ENCODE measurements at places on chromosomes 7 and 10. TPM values are rescaled to one million over a fixed set of nuclear protein-coding genes. Genes with fewer than 3 reads are reported as not detected.

- DNase-seq = no peak
- no peak overlapping the region for H3K27ac ChIP-seq
- no peaks in the 10 kb centered on the region for H3K27me3 ChIP-seq
- H3K4me1 ChIP-seq = peaks cover 15% of the 10 kb centered on the region
- peak overlapping the region; percentile 76 for H3K4me3 ChIP-seq
Measured at GRCh38 chr10:122981066-122981464, 864 bp downstream of the PSTK start.

DNA sequence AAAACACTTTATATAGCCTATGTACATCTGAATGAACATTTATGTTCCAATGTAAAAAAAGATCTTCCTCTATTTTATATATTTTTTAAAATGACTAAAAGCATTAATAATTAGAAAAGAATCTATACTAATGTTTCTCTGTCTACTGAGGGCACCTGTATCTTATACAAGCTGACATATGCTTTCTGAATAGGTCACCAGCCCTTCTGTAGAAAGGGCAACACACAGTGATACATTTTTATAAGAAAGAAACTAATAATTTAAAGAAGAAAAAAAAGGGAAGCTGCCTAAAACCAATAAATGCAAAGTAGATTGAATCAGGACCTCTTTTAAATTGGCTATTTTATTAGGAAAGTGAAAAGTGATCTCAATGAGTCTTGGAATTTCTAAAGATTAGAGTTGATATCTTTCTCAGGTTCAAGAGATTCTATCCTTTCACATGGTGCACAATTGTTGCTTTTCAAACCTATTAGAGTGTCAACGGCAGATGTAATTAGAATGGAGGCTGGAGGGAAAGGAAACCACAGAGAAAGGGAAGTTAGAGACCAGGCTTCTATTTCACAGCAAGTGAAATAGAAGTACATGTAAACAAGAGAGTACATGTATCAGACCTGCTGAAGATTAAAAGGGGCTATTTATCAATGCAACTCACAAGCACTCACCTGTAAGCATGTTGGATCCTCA is 6.3 kb downstream of the MTPN start:
- no peak overlapping the region for H3K4me3 ChIP-seq
- no peaks in the 10 kb centered on the region for H3K36me3 ChIP-seq
- peaks cover 57% of the 10 kb centered on the region for H3K4me1 ChIP-seq
- H3K27ac ChIP-seq = no peak overlapping the region
- no peaks in the 10 kb centered on the region for H3K27me3 ChIP-seq

- H3K4me1 ChIP-seq = peaks cover 25% of the 10 kb centered on the region
- H3K27me3 ChIP-seq = no peaks in the 10 kb centered on the region
- H3K36me3 ChIP-seq = no peaks in the 10 kb centered on the region
- no peak overlapping the region for H3K4me3 ChIP-seq
Measured at GRCh38 chr7:114823290-114823689, 98.6 kb upstream of the MDFIC start.

- H3K27ac ChIP-seq = no peak overlapping the region
- DNase-seq = no peak
- H3K4me3 ChIP-seq = no peak overlapping the region
- no peaks in the 10 kb centered on the region for H3K27me3 ChIP-seq
- H3K4me1 ChIP-seq = peaks cover 8% of the 10 kb centered on the region
- no peaks in the 10 kb centered on the region for H3K36me3 ChIP-seq
Measured at GRCh38 chr7:97868788-97869187, 3.4 kb downstream of the ASNS start.

DNA sequence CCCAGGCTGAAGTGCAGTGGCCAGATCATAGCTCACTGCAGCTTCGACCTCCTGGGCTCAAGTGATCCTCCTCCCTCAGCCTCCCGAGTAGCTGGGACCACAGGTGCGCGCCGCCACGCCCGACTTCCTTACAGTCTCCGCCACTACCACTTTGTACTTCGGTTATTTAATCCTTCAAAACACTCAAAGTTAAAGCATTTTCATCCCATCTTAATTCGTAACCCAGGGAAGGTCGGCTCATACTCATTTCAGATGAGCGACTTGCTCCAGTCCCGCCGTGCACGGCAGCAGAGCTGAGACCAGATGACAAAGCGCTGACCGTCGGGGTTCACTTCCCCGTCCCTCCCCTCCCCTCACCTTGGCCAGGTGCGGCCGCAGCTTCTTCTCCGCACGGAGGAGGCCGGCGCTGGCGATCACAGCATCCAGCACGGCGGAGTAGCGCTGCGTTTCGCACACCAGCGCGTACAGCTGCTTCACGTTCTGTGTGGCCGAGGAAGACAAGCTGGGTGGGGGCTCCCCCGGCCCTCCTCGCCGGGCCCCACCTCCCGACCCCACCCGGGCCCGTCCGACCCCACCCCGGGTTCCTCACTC is 457 bp downstream of the NSUN5 start:
- peaks cover 19% of the 10 kb centered on the region for H3K4me1 ChIP-seq
- DNase-seq = no peak
- H3K27me3 ChIP-seq = no peaks in the 10 kb centered on the region
- H3K4me3 ChIP-seq = peak overlapping the region; percentile 86
- peaks cover 15% of the 10 kb centered on the region for H3K36me3 ChIP-seq

DNA sequence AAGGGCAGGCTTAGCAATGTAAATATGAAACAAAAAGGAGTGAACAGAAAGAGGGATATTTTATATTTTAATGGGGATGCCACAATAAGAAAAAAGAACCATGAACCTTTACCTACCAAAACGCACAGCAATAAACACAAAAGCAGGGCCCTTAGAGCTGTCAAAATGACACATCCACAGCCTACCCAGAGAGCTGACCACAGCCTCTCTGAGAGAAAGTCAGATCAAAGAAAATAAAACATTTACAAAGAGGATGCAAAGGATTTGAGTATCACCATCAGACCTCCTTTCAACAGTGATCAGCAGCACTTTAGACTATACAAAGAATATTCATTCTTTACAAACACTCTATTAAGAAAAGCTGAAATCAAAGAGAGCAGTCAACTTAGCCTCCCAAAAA is 52.9 kb downstream of the ERCC6 start:
- no peak overlapping the region for H3K27ac ChIP-seq
- H3K27me3 ChIP-seq = no peaks in the 10 kb centered on the region
- H3K4me1 ChIP-seq = no peaks in the 10 kb centered on the region

DNA sequence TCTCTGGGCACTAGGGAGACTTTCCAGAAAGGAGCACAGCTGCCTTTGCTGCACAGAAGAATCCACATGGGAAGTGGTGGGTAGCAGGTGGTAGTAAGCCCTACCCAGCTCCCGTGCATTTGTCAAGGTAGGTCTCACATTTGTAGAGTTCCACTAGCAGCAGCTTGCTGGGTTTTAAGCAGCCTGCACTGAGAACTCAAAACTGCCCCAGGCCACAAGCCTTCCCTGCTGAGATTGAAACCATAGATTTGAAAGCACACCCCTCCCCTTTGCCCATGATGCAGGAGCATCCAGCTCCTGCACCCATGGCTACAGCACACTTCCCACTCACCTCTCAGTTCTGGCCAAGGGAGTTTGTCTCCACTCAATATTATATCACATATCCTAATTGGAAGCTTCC is 604.5 kb upstream of the STEAP1 start:
- DNase-seq = no peak
- H3K4me3 ChIP-seq = no peak overlapping the region
- H3K36me3 ChIP-seq = no peaks in the 10 kb centered on the region
- no peaks in the 10 kb centered on the region for H3K27me3 ChIP-seq

GRCh38 chr7:6231184-6231583 is 41.2 kb downstream of the CYTH3 start:
- no peaks in the 10 kb centered on the region for H3K27me3 ChIP-seq
- H3K4me3 ChIP-seq = no peak overlapping the region
- H3K4me1 ChIP-seq = peaks cover 51% of the 10 kb centered on the region
- DNase-seq = no peak

DNA sequence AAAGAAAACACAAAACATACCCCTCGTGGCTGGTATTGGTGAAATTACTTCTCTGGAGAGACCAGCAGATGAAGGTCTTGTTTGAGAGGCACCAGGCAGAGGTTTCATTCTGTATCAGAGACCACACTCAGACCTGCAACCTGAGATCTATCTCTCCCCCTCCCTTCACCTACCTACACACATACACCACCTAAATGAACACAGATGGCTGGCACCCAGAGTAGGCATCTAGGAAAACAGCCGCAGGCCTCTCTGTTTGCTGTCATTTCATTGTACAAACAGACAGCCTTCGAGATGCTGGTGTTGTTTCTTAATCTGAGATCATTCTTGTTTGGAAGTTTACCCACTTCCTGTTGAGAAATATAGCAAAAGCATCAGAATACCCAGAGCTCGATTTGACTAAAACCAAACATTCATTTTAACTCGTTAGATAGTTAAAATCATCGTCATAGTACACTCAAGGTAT is 173.9 kb upstream of the SLC25A13 start:
- no peak for DNase-seq
- no peaks in the 10 kb centered on the region for H3K4me1 ChIP-seq
- H3K27me3 ChIP-seq = no peaks in the 10 kb centered on the region

DNA sequence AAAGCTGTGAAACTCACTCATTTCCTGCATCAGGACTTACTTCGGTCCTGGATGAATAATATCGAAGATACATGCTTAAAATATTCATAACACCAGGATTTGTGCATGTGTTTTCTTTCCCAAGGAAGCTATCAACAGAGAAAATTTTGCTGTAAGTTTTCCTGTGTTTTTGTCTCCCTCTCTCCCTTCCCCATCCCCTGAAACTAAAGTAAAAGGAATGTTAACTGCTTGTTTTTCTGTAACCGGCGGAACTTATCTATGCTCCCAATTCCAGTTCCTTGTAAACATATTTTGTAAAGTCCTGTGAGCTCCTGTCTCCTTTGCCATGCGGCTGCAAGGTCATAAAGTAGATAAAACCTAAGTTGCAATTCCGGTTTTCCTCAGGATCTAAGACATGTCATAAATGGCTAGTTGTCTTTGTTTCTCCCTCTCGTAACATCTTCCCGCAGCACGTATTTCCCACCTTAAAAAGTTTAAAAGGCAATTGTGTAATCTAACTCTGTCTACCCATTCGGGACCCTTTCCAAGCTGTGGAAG is 79.0 kb upstream of the POM121L12 start:
- H3K27me3 ChIP-seq = no peaks in the 10 kb centered on the region
- H3K4me1 ChIP-seq = peaks cover 7% of the 10 kb centered on the region
- H3K27ac ChIP-seq = peak overlapping the region; percentile 20
- DNase-seq = no peak
- no peaks in the 10 kb centered on the region for H3K36me3 ChIP-seq

DNA sequence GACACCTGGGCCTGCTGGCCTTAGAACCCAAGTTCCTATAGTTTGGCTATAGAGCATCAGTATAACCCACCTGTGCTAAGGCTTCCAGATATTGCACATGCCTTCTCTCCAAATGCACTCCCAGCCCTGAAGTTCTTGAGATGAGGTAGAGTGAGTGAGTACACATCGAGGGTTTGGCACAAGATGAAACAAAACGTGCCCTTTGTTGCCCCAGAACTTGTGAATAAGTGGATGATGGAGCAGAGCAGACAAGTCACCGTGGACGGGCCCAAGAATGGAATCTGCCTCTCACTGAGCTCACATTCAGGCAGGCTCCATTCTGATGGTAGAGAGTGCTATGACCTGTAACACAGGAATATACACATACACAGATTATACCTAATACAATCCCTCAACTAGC is 73.0 kb upstream of the STK17A start:
- H3K4me1 ChIP-seq = no peaks in the 10 kb centered on the region
- no peaks in the 10 kb centered on the region for H3K36me3 ChIP-seq
- H3K4me3 ChIP-seq = no peak overlapping the region
- no peak for DNase-seq
- H3K27ac ChIP-seq = no peak overlapping the region

GRCh38 chr7:129786825-129787563 is 165.8 kb downstream of the UBE2H start:
- H3K27me3 ChIP-seq = peaks cover 19% of the 10 kb centered on the region
- peaks cover 43% of the 10 kb centered on the region for H3K4me1 ChIP-seq
- H3K27ac ChIP-seq = no peak overlapping the region

- no peaks in the 10 kb centered on the region for H3K27me3 ChIP-seq
- no peaks in the 10 kb centered on the region for H3K4me1 ChIP-seq
- H3K4me3 ChIP-seq = no peak overlapping the region
Measured at GRCh38 chr7:207418-208129, 15.2 kb downstream of the FAM20C start.

- DNase-seq = no peak
- H3K27ac ChIP-seq = peak overlapping the region; percentile 71
- peaks cover 100% of the 10 kb centered on the region for H3K4me1 ChIP-seq
- H3K4me3 ChIP-seq = no peak overlapping the region
- no peaks in the 10 kb centered on the region for H3K27me3 ChIP-seq
- H3K36me3 ChIP-seq = no peaks in the 10 kb centered on the region
Measured at GRCh38 chr10:71233482-71233892, 21.1 kb downstream of the UNC5B start.

DNA sequence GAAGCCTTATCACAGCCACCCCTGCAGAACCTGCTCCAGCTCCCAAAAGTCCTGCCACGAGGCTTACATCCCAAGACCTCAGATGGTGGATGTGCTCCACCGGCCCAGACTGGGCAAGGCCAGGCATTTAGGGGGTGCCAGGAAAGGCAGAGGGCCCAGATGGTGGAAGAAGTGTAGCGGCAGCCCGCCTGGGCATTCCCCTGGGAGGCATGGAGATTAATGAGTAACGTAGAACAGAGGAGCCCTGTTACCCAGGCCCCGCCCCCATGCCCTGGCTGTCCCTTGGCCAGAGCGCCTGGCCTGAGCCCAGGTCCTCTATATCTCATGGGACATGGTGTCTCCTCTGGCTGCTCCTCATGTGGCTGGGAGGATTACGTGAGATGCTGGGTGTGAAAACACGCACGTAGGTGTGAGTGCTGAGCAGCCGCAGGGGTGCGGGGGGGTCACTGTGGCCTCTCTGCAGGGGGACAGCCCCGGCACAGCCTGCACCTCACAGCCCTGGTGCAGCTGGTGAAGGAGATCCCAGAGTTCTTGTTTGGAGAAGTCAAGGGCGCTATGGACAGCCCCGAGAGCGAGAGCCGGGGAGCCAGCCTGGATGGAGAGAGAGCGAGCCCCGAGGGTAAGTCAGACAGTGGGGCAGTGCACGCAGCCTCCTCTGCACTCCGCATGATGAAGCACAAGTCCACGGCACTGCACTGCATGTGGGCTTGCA is 52.9 kb downstream of the ZNF467 start:
- H3K27me3 ChIP-seq = no peaks in the 10 kb centered on the region
- peaks cover 50% of the 10 kb centered on the region for H3K36me3 ChIP-seq
- no peak overlapping the region for H3K27ac ChIP-seq
- H3K4me3 ChIP-seq = no peak overlapping the region

GRCh38 chr7:21972397-21972784 is 26.7 kb upstream of the CDCA7L start:
- no peaks in the 10 kb centered on the region for H3K4me1 ChIP-seq
- no peaks in the 10 kb centered on the region for H3K27me3 ChIP-seq
- no peak overlapping the region for H3K27ac ChIP-seq
- H3K36me3 ChIP-seq = no peaks in the 10 kb centered on the region
- no peak for DNase-seq
- H3K4me3 ChIP-seq = no peak overlapping the region

GRCh38 chr10:86681722-86682386 is 13.5 kb downstream of the LDB3 start:
- no peak for DNase-seq
- H3K4me3 ChIP-seq = no peak overlapping the region
- no peaks in the 10 kb centered on the region for H3K27me3 ChIP-seq
- H3K4me1 ChIP-seq = no peaks in the 10 kb centered on the region
- H3K27ac ChIP-seq = peak overlapping the region; percentile 83

GRCh38 chr10:12050528-12050927 is 7.9 kb upstream of the UPF2 start:
- H3K27me3 ChIP-seq = no peaks in the 10 kb centered on the region
- H3K27ac ChIP-seq = no peak overlapping the region
- H3K36me3 ChIP-seq = no peaks in the 10 kb centered on the region
- peaks cover 4% of the 10 kb centered on the region for H3K4me1 ChIP-seq
- H3K4me3 ChIP-seq = no peak overlapping the region
- DNase-seq = no peak

- H3K4me1 ChIP-seq = peaks cover 10% of the 10 kb centered on the region
- H3K36me3 ChIP-seq = no peaks in the 10 kb centered on the region
Measured at GRCh38 chr7:22944510-22944909, 69.4 kb downstream of the HYCC1 start.

Gene CYP3A4
- not detected for total RNA-seq

Gene EIF3A
- total RNA-seq = 100 TPM

Gene SPDYE6
- total RNA-seq = not detected

Gene DYNC1I1
- total RNA-seq = 12.0 TPM
